CD14-positive monocyte (primary cell): ENCODE measurements at places on chromosomes 16 and 17. TPM values are rescaled to one million over a fixed set of nuclear protein-coding genes. Genes with fewer than 3 reads are reported as not detected.

Gene MYH3
- polyA plus RNA-seq = 0.70 and 5.7 TPM in 2 replicates

Gene PRSS27
- 1.1 and 1.9 TPM in 2 replicates for polyA plus RNA-seq

Gene VEZF1
- polyA plus RNA-seq = 28.3 TPM

Gene ZG16
- not detected in 2 replicates for polyA plus RNA-seq

Gene HOXB5
- not detected for polyA plus RNA-seq

Gene CNTNAP1
- polyA plus RNA-seq = 0.11 and 0.23 TPM in 2 replicates

Gene KCNH4
- polyA plus RNA-seq = not detected

Gene P2RX5
- polyA plus RNA-seq = 0.64 TPM

Gene B3GNT9
- polyA plus RNA-seq = 0.55 and 0.67 TPM in 2 replicates

Gene CMTR2
- 11.5 TPM for polyA plus RNA-seq

Gene SLC12A4
- 7.3 TPM for polyA plus RNA-seq
